Right lobe of liver (tissue), 6 donors: ENCODE measurements at places on chromosomes 12 and 14. TPM values are rescaled to one million over a fixed set of nuclear protein-coding genes. Genes with fewer than 3 reads are reported as not detected.

GRCh38 chr12:47751561-47751960 lies 7.1 kb downstream of the RAPGEF3 start:
- no peaks in the 10 kb centered on the region for H3K36me3 ChIP-seq
- no peaks in the 10 kb centered on the region for H3K4me1 ChIP-seq
- no peak overlapping the region for H3K4me3 ChIP-seq

- no peaks in the 10 kb centered on the region for H3K4me1 ChIP-seq
- H3K27me3 ChIP-seq = no peaks in the 10 kb centered on the region
- H3K36me3 ChIP-seq = no peaks in the 10 kb centered on the region
- DNase-seq = peak; percentile 83
- no peak overlapping the region for H3K4me3 ChIP-seq
- H3K27ac ChIP-seq = no peak overlapping the region
Measured at GRCh38 chr14:104563742-104564615, 15.6 kb upstream of the C14orf180 start.

- H3K27me3 ChIP-seq = no peaks in the 10 kb centered on the region
- H3K4me3 ChIP-seq = no peak overlapping the region
- no peaks in the 10 kb centered on the region for H3K4me1 ChIP-seq
- no peaks in the 10 kb centered on the region for H3K36me3 ChIP-seq
- H3K27ac ChIP-seq = peak overlapping the region; percentile 55
- DNase-seq = peak; percentile 55
Measured at GRCh38 chr14:105060751-105061427, 4.3 kb downstream of the GPR132 start.

DNA sequence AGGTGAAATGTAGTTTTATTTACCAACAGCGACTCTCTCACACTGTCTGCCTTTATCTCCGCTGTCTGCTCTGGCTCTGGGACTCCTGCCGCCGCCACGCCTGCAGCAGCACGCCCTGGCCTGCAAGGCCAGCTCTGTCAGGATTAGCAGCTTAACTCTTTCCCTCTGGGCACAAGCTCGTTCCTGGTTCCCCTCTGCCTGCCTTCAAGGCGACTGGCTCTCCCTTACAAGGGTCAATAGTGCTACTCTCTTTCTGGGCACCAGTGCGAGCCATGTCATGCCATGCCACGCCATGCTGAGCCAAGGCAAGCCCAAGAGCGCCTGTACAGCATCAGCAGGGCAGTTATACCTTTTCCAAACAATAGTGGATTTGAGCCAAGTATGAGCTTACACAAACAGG lies 3.6 kb upstream of the CLEC2B start:
- peak; percentile 17 for DNase-seq
- H3K27me3 ChIP-seq = no peaks in the 10 kb centered on the region
- H3K27ac ChIP-seq = no peak overlapping the region
- no peaks in the 10 kb centered on the region for H3K4me1 ChIP-seq
- H3K4me3 ChIP-seq = no peak overlapping the region
- H3K36me3 ChIP-seq = no peaks in the 10 kb centered on the region

Gene CAND1
- 60.0 TPM for total RNA-seq
